CD4-positive, alpha-beta T cell treated with Interleukin-4 for 4 hours (primary cell): ENCODE measurements at places on chromosomes 13 and 19.
A peak's percentile ranks its signal among the peaks of the same experiment; 100 is the strongest.

- DNase-seq = no peak
These were observed 54.0 kb downstream of the ALOX5AP start for GRCh38 chr13:30789166-30789862.

GRCh38 chr19:58150328-58150921 is at the start of gene ZNF329:
TSS of gene ZNF329 (minus strand) at chr19:58150789. CDS start at chr19:58129503, 21,286 bp downstream.
- peak; percentile 89 for DNase-seq

DNA sequence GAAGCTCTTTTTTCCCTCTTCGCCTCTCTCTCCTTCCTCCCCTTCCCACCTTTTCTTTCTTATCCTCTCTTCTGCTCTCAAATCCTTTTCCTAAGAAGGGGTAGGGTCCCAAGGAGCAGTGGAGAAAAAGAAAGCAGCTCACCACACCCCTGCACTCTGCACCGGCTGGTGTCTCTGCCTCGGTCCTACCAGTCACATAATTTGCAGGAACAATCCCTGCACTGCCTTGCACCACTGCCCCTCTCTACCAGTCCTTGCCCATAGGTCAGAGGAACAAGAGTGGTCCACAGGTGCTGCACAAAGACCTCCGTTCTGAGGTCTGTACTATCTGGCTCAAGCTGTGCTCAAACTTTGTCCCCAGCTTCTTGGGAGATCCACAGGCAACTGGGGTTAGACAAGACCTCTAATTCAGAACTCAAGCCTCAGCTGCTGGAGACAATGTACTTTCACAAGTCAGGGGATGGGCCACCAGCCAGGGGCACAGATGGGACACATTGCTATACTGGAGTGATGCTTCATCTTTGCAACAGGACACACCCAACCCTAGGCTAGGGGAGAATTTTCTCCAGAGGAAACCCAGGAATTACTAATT is 125.4 kb upstream of the ZNF507 start:
- DNase-seq = no peak

DNA sequence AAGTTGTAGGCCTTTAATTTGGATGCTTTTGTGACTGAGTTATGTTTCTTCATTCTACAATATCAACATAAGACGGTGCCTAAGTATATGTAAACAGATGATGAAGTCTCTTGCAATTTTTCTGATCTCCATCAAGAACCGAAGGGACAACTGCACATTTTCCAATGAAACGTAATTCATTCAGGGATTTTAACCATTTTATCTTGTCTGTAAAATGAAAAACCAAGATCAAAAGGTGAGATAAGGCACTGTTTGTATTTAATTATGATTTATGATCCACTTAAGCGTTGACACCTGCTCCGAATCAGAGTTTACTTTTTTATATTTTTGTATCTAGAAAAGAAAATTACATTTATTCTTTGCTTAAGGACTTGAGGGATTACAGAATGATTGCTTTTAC is 556.8 kb upstream of the ARGLU1 start:
- DNase-seq = no peak

GRCh38 chr19:30447553-30447870 is 75.3 kb downstream of the ZNF536 start:
- DNase-seq = no peak

GRCh38 chr13:30191491-30192100 is 115.8 kb downstream of the KATNAL1 start:
- no peak for DNase-seq

DNA sequence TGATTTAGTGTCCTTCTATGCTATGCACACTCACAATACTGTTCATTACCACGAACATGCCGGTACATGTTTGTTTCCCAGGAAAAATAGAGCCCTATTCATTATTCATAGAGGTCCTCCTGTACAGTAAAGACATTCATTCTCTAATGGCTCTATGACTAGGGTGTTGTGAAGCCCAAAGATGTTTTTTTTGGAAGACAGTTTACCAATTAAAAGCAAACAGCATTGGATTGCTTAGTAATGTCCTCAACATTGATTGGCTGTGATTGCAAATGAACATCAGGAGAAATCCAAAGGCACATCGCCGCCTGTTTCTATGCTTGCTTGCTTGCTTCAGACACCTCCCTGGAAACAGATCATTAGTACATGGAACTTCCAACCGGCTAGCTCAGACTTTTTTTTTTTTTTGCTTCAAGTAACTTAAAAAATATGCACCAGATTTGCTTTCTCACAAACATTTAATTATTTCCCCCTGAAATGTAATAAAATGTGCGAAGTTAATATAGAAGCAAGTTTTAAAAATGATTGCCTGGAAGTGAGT is 8.8 kb upstream of the GPC6 start:
- no peak for DNase-seq

- DNase-seq = no peak
These were observed 108.6 kb downstream of the AKAP11 start for GRCh38 chr13:42380420-42381164.

DNA sequence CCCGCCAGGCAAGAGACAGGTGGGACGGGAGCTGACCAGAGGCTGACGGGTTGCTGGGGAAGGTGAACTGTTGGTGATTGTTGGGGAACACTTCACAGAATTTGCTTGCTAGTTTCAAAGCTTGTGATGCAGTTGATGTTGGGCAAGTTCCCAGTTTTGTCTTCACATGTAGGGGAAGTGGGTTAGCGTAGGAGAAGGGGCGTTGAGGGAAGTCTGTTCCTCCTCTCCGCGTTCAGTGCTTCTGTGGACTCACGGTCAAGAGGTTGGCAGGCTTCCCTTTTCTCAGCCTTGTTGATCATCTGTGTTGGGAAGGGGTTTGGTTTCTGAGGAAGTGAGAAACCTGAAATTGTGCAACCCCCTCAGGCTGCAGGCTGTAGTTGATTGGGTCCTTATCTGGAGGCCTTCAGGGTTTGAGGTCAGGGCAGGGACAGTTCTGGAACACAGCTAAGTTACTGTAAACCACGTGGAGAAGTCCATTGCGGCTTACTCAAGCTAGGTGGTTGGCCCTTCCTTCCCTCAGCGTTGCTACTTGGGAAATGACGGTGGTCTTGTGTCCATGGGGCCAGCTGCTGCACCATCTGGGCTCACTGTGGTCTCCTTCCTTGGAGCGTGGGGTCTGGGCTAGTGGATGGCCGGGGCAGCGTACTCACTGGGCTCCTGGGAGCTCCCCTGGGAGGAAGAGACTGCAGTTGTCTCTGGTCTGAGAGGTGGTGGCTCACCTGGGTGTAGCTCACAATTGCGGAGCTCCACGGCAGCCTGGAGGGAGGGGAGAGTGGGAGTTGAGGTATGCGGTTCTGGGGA is 7.5 kb downstream of the RPS9 start:
- peak; percentile 49 for DNase-seq

DNA sequence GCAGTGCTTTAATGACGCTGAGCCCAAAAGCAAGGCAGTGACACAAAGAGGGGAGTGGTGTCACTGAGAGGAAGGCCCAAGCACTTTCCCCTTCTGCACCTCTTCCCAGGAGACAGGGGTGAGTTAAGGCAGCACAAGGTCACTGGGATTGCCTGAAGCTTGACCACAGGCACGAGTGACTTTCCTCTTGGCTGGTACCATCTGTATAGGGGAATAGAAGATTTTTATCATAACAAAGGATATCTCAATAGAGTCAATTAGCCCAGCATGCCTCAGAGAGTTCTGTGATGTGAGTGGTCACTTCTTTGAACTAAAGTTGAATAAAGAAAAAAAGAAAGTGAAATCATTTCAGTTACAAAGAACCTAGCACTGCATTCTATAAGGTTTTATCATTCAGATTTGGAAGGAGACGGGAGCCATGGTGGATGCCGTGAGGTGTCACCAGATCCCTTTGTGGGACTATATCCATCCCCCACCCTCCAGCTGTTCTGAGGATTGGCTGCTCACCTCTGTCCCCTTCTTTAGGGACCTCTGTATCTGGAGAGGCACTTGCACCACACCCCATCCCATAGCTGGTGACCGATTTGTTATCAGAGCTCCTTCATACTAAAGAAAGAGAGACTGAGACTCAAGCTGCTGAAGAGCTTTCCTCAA is 291.2 kb downstream of the DCT start:
- DNase-seq = no peak

DNA sequence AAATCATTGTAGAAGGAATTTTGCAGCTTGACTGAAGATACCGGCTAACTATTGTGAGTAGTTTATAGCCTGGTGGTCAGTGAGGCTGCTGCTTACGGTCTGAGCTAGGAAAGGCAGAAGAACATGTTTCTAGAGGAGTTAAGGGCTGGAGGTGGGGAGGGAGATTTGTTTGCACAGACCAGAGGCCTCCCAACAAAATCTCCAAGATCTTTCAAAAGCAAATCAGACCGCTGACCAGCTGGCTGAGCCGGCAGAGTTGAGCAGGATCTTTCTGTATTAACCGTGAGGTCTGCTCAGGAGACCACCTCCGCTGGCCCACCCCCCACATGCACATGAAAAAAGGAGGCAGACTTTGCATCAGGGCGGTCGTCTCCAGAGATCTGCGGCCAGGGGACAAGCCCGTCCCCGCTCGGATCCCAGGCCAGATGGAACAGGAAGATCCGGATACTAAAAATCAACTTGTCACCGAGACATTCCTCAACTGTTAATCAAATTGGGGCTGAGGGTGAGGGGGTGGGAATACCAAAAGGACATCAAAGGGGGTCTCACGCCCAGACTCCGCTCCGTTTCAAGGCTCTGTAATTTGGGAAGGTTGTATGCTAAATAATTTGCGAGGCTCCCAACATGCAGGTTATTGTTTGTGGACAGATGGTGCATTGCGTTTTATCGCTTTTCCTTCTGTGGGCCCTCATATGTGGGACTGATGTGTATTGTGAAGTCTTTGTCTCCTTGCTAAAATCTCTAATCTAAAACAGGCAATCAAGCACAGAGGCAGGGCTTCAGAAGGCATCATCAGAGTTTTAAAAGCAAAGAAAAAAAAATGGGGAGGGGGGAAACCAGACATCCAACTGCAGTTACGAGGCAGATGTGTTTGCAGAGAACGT is 319.0 kb downstream of the ZNF536 start:
- DNase-seq = no peak

DNA sequence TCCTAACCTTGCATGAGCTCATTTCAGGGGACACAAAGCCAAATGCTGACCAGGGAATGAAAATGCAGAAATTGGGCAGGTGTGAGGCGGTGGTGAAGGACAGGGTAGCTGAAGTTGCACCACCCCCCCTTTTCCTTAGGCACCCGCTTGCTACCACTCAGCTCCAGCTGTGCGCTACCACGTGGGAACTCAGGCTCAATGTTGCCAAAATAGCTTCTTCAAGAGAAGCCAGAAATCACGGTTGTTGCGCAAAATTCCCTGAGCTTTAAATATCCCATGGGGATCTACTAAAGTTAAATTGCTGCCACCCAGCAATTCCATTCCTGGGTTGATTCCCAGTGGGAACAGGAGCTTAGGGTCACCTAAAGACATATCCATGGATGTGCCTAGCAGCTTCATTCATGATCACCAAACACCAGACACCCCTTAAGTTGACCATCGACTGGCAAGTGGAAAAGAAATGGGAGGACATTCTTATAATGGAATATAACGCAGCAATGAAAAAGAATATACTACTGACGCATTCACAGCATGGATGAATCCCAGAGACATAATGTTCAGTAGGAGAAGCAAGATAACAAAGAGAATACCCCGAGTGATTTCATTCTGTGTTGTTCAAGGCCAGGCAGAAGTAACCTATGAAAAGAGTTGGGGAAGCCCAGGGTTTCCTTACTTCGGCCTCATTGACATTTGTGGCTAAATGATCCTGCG is 12.8 kb upstream of the ADGRL1 start:
- no peak for DNase-seq

GRCh38 chr19:3868770-3869456 is at the start of gene ZFR2:
TSS of gene ZFR2 (minus strand) at chr19:3869038. CDS start at chr19:3869017, 21 bp downstream.
- no peak for DNase-seq

DNA sequence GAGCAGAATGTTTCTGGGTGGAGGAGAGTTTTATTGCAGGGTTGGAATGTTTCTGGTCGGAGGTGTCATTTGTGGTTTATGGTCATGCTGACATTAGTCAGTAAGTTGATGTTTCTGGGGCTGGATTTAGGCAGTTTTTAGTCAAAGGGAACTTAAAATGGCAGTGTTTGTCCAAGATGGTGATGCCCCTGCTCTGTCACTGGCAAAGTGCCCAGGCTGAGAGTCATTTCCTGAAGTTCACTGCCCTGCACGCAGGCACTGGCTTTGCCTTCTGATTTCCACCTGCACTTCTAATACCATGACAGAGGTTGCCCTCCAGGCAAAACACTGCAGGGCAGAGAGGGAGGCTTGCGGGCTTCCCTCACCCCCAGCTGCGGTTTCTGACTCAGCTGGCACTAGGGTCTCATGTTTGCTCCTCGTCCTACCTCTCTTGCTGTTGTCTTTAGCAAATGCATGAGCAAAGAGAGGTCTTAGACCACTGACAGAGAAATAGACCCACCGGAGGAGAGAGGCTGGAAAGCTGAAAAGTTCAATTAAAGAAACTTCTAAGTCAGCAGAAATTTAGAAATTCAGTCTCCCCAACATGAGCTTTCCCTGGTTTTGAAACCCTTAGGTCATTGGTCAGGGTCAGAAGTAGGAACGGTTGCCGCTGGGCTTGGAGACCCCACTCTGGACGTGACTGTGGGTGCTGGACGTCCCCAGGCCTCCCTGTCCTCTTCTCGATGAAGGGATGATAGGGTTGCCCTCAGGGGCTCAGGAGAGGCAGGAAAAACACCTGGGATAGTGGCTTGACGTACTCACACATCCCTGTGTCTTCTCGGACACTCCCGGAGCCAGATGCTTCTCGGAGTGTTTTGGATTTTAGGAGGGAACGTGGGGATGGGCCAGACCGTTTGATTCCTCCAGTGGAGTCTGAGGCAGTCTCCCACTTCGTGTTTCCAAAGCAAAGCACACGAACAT is 26.3 kb downstream of the TMEM255B start:
- DNase-seq = no peak

DNA sequence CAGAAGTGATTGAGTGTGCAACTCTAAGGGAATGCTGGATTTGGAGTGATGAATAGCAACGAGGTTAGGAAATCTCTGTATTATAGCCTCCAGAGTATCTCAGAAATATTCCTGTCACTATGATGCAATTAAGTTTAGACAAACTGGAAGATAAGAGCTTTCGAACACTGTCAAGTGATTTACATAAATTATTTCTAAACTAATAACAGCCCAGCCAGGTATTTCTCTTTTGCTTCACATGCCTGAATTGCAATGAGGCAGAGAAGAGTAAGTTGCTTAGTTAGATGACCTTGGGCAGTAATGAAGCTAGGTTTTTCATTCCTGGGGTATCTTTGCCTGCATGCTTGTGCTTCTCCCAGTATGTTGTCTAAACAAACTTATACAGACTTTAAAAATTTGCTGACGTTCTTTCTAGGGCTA is 134.5 kb downstream of the LMO7 start:
- DNase-seq = no peak

DNA sequence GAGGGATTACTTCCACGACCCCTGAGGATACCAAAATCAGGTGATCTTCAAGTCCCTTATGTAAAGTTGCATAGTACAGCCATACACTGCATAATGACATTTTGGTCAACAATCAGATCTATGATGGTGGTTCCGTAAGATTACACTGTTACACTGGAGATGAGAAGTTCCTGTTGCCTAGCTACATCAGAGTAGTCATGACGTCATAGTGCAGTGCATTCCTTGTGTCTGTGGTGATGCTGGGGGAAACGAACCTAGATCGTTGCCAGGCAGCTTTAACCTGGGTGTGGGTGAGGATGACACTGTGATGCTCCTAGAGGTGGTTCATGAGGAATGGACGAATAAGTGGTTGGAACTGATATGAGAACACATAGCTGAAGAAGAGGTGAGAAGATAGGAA is 9.1 kb downstream of the ZNF610 start:
- no peak for DNase-seq
